Amniotic epithelial cell (primary cell): ENCODE measurements at places on chromosomes 1 and 21.

GRCh38 chr1:101293461-101294051 is 56.7 kb downstream of the S1PR1 start:
- peak; percentile 90 for DNase-seq

- peak; percentile 49 for DNase-seq
Measured at GRCh38 chr1:69743146-69743545, 175.4 kb downstream of the LRRC7 start.

DNA sequence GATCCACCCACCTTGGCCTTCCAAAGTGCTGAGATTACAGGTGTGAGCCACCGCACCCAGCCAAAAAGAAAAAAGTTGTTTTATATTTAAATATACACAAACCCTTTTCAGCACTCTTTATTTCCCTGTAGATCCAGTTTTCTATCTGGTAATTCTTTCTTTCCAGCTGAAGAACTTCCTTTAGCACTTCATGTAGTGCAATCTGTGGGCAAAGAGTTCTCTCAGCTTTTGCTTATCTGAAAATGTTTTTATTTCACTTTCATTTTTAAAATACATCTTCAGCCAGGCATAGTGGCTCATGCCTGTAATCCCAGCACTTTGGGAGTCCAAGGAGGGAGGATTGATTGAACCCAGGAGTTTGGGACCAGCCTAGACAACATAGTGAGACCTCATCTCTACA is 28.5 kb upstream of the HYI start:
- no peak for DNase-seq

- DNase-seq: no peak
Measured at GRCh38 chr1:177053648-177054047, 110.9 kb downstream of the ASTN1 start.

DNA sequence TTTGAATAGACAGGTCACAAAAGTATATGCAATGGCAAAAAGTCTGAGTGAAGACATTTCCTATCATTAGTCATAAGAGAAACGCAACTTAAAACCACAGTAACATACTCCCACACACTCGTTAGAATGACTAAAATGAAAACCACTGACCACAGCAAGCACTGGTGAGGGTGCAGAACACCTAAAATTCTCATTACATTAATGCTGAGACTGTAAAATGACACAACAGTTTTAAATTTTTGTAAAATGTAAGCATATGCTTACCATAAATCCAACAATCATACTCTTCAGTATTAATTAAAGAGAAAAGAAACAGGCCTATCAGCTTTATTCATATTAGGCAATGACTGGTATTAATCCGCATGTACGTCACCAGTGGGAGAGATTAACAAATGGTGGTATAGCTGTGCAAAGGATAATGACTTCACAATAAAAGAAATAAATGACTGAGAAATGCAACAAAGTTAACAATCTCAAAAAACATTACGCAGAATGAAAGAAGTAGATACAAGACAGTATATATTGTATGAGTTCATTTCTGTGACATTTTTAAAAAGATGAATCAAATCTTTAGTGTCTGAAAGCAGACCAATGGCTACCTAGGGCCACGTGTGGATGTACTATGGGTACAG is 253.5 kb downstream of the AKT3 start:
- DNase-seq: peak; percentile 98

DNA sequence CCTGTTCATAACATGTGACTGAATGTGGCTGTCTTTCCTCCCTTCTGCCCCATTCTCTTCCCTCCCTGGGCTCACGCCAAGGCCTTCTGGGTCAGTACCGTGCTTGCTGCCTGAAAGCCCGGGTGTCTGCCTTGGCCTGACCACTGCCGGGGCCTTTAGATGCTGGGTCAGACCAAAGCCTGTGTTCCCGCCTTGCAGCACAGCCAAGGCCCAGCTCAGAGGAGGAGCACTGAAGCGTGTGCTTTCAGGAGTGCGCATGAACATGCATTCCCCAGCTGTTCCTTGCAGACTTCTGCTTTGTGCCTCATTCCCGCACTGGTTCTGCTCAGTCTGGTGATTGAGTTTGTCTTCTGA is 27.0 kb upstream of the SARS1 start:
- DNase-seq: no peak

DNA sequence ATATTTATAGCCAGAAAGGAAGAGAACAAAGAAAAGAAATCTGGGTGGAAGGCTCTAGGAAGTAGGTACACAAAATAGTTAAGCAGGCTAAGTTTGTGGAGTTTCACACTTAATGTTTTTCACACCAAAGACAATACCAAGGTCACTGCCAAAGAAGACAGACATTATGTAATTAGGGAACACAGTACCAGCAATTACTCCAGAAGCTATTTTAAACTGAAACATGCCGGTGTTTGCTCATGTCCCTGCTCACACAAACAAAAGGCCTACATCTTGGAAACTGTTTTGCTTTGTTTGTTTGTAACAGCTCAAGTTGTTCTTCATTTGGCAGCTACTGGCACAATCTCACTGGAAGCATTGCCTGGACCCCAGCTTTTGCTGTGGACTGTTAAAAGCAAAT is 88.5 kb upstream of the DAB1 start:
- no peak for DNase-seq

DNA sequence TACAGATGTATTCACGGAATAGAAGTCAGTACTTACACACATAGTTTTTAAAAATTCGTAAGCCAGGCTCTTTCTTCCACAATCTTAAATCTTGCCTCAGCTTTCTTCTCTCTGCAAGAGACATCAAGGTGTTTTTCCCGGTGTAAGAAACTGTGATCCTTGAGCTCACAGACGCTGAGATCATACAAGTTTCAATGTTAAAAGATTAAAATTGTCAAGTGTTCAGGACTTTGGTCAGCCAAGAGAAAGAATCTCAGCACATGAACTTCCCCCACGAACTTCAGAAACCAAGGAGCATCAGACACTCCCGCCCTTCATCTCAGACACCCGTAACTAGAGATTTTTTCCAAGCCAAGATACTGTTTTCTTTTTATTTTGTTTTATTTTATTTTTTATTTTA is 6.2 kb downstream of the UTS2 start:
- no peak for DNase-seq
